Endodermal cell (in vitro differentiated cells): ENCODE measurements at places on chromosomes 7 and 10.
A peak's percentile ranks its signal among the peaks of the same experiment; 100 is the strongest.

GRCh38 chr7:82382276-82382675, 61.3 kb downstream of the CACNA2D1 start:
- H3K4me1 ChIP-seq, result no peaks in the 10 kb centered on the region
- peak overlapping the region; percentile 93 for H3K27ac ChIP-seq
- H3K4me3 ChIP-seq, result no peak overlapping the region
- DNase-seq, result no peak

- DNase-seq, result no peak
- H3K36me3 ChIP-seq, result no peaks in the 10 kb centered on the region
- no peak overlapping the region for H3K4me3 ChIP-seq
- no peaks in the 10 kb centered on the region for H3K4me1 ChIP-seq
- H3K27me3 ChIP-seq, result no peaks in the 10 kb centered on the region
Observed at GRCh38 chr10:7090529-7090928, 320.3 kb downstream of the SFMBT2 start.

GRCh38 chr7:98228801-98229200, 17.6 kb downstream of the BHLHA15 start:
- no peak overlapping the region for H3K27ac ChIP-seq
- peaks cover 4% of the 10 kb centered on the region for H3K36me3 ChIP-seq
- H3K4me1 ChIP-seq, result no peaks in the 10 kb centered on the region
- no peak overlapping the region for H3K4me3 ChIP-seq

GRCh38 chr10:23693501-23693901, 254.6 kb downstream of the OTUD1 start:
- H3K27ac ChIP-seq, result no peak overlapping the region
- H3K27me3 ChIP-seq, result peaks cover 99% of the 10 kb centered on the region
- H3K4me1 ChIP-seq, result peaks cover 3% of the 10 kb centered on the region
- peak overlapping the region; percentile 77 for H3K4me3 ChIP-seq
- peak; percentile 88 for DNase-seq

DNA sequence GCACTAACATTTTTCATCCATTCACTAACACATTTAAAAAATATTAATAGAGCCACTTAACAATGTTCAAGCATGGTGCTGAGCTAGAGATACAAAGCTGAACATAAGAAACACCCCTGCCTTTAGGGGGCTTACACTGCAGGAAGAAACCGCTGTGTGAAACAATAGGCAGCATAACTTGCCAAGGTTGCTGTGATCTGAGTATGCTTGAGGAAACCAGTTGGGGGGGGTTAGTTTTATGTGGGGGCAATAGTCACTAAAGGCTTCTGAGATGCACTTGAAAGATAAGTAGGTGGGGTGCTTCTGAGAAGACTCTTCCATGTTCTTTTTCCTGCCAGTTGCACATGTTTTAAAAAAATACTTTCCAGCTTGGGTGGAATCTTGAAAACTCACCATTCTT, 2.8 kb downstream of the RBM17 start:
- H3K4me3 ChIP-seq, result peak overlapping the region; percentile 42
- no peak for DNase-seq
- H3K36me3 ChIP-seq, result peaks cover 5% of the 10 kb centered on the region
- H3K4me1 ChIP-seq, result no peaks in the 10 kb centered on the region

DNA sequence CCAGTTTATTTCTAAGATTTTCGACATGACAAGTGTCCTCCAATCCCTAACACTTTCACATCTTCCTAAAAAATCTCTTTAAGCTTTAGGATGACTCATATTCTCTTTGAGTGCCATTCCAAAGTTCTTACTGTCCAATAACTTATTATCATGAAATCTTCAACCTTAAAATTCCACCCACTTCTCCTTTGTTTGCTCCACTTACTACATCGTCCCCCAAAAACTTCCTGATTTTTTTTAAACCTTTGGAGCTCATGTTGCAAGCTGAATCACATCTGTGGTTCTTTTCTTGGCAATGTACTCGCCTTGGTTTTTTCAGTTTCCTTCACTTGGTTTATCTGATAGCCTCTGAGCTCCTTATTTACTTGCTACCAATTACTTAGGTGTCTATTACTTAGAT, 39.2 kb upstream of the JCAD start:
- H3K4me1 ChIP-seq, result no peaks in the 10 kb centered on the region
- H3K36me3 ChIP-seq, result no peaks in the 10 kb centered on the region
- no peak for DNase-seq
- peaks cover 8% of the 10 kb centered on the region for H3K27me3 ChIP-seq
- H3K4me3 ChIP-seq, result no peak overlapping the region
- no peak overlapping the region for H3K27ac ChIP-seq

DNA sequence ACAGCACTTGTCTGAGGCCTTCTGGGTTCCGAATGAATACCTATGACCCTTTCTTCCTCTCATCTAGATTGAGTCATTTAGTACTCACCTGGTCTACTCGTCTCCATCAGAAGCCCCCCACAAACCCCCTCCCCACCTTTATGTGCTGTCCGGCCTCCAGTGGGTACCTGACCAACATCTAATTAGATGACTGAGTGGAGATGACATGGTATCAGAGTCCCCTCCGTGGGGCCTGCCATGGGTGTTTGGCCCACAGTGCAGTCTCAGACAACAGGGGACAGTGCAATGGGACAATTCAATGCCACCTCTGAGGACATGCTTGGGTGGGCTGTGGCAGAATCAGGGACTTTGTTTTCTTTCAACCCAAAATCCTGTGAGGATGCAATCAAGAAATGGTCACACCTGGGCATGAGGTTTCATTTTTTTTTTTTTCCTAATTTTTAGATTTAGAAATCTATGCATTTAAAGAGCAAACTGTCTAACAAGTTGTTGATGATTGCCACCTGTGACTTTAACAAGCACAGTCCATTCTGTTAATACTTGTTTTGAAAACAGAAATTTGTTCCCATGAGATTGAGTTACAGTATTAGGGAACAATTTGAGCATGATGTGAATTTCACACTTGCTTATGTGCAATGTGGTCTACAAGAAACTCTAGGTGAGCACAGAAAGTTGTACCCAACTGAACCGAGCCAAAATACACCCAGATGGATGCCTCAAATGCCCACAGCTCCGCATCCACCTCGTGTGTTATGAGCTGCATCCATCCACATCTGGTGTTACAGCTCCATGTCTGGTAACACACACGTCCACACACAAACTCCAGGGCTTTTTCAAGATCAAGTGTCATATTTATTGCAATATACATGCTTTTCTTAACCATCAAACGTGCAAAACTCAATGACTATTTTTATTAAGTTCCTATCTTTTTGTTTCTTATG, 27.5 kb downstream of the GPRIN2 start:
- no peaks in the 10 kb centered on the region for H3K27me3 ChIP-seq
- H3K36me3 ChIP-seq, result no peaks in the 10 kb centered on the region
- H3K4me1 ChIP-seq, result no peaks in the 10 kb centered on the region
- DNase-seq, result no peak
- H3K4me3 ChIP-seq, result no peak overlapping the region
- H3K27ac ChIP-seq, result no peak overlapping the region
